EH (cell line): ENCODE measurements at places on chromosomes 2 and 18.

DNA sequence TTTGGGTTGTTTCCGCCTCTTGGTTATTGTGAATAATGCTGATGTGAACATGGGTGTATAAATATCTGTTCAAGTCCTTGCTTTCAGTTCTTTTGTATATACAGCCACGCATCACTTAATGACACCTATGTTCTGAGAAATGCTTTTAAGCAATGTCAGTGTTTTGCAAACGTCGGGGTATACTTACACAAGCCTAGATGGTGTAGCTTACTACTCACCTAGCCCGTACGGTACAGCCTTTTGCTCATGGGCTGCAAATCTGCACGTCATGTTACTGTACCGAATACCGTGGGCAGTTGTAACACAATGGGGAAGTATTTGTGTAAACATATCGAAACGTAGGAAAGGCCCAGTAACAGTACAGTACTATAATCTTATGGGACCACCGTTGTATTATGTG, 12.4 kb downstream of the RALB start:
- no peak for DNase-seq

GRCh38 chr2:232239951-232240681, 138.4 kb upstream of the ALPP start:
- DNase-seq: no peak

GRCh38 chr2:217899231-217900009, 103.4 kb downstream of the TNS1 start:
- peak; percentile 94 for DNase-seq

DNA sequence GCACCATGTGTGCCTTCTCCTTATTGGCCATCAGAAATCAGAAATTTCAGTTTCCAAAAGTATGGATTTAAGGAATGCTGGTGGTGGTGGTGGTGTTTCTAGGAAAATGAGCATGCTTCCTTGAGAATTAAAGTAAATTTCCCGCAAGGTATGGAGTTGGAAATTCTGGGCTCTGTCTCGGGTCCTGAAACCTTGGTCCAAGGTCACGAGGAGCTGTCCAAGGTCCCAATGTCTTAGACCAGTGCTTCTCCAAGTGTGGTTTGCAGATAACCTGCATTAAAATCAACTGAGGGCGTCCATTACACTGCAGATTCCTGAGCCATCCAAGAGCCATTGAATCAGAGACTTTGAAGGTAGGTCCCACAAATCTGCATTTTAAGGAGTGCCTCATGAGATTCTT, 210.9 kb upstream of the PKDCC start:
- peak; percentile 59 for DNase-seq

- peak; percentile 38 for DNase-seq
Observed at GRCh38 chr2:65033178-65033577, 23.0 kb upstream of the CEP68 start.

DNA sequence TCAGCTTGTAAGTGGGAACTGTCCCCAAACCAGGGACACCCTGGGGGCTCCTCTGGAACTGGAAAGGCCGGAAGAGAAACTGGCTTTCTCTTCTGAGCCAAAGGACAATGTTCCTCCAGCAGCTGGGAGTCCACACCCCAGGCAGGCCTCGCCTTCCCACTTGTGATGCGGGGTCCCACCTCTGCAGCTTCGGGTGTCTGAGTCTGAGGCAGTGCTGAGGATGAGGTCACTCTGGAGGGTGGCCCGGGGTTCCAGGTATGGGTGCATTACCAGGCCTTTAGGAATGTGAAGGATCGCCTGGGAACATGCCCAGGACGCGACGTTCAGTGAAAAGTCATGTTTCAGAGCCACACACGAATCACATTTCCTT, 18.2 kb upstream of the BOK start:
- no peak for DNase-seq

GRCh38 chr2:10500601-10501361, 52.7 kb upstream of the ODC1 start:
- DNase-seq: peak; percentile 62

DNA sequence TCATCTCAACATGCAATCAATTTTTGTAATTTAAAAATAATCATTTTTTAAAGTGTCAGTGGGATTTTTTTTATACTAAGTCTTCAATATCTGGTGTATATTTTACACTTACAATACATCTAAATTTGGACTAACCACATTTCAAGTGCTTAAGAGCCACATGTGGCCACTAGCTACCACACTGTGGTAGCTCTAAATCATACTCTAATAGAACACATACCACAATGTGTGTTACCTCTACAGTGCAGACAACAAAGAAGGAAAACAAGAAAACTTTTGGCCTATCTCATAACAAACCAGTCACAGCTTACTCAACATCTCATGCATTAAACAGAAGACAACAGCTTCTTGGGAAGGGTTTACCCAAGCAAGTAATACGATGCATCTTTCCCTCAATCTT, 24.5 kb downstream of the PIAS2 start:
- no peak for DNase-seq

DNA sequence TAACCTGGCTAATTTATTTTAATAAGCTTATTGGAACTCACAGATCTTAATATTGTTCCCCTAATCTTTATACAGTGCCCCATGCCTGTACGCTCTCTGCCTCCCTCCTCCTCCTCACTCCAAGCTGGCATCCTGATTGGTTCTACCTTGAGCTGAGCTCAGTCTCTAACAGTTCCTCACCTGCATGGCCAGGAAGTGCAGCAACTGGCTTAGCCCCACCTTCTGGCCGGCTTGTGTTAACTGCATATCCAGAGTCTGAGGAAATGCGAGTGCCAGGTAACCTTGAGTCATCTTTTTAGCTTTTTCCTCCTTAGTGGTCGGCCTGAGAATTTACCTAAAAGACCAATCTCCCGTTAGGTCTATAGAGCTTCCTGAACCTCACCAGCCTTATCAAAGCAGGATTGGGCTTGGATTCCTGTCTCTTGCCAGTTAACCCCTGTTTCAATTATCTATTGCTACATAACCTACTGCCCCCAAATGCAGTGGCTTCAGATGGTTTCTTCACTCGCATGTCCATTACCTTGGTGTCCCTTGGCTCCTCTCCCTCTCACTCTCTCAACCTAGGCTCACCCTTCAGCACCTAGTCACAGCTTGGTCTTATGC, 89.5 kb upstream of the STK39 start:
- no peak for DNase-seq

- DNase-seq: peak; percentile 68
Observed at GRCh38 chr2:229922449-229923386, at the start of gene FBXO36. TSS of gene FBXO36 (plus strand) at chr2:229922503. CDS start at chr2:229922514, 11 bp downstream.

- DNase-seq: peak; percentile 75
Observed at GRCh38 chr2:101152272-101153076, 1.3 kb upstream of the TBC1D8 start.

DNA sequence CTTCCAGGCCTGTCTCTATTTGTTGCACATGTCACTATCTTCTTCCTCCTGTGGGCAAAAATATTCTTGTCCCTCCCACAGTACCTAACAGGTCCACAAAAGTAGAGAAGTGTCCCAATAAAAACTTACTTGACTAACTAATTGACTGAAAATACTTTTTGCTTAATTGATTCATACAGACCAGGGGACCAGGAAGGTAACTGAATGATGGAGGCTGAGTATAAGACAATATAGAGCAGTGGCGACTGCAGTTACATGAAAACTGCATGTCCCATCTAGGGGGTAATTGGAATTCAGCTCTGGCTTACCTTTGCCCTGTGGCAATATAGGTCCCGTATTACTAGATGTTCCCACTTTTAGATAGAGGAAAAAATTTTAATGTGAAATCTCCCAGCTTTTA, 112.9 kb upstream of the CREB1 start:
- no peak for DNase-seq

DNA sequence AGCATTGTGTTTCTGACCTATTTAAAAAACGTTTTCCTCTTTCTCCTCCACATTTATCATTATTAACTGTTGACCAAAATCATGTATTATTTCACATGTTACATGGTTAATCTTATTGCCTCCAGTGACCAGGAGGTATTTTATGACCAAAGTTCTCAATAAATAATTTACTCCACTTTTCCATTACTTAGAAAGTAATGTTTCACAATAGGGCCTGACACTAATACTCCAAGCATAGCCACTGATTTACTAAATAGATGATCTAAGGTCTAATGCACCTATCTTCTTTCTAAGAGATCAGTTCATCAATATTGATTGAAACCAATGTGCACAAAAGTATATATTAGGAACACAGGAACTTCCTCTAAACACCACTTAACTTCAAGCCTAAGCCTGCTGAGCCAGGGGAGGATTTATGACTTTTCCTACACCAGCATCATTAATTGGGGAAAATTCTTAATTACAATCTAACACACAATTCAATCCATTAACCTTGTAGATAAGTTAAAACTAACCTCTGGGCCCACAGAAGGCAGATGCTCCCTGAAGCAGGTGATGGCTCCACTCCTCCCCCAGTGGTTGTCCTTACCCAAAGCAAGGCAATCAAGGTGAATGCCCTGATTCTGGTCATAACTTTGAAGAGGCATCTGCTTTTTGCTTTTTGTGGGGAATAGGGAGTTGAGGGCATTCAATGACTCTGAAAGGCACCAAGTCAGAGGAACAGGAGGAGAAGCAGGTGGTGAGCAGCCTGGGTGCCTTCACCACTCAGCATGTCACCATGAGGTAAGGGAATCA, 33.9 kb downstream of the RBMS1 start:
- no peak for DNase-seq

DNA sequence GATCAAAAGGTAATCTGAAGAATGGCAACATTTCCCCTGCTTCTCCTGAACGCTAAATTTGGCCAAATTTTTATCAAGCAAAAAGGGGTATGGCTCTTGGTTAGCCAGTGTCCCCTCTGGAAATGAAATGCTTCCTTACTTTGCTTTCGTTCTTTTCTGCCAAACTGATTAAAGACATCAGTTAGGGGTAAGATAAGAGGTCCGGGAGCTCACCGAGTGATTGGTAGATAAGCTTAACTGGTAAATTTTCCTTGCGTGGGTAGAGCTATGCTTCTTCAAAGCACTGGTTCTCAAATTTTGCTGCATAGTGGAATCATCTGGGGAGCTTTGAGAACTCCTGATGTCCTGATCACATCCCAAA, 62.7 kb upstream of the MAPRE2 start:
- no peak for DNase-seq

GRCh38 chr2:71693286-71694270, 240.2 kb downstream of the DYSF start:
- no peak for DNase-seq

GRCh38 chr2:14998546-14998945, 366.0 kb downstream of the LRATD1 start:
- no peak for DNase-seq

- DNase-seq: no peak
Observed at GRCh38 chr2:120678926-120679325, 56.7 kb upstream of the GLI2 start.

DNA sequence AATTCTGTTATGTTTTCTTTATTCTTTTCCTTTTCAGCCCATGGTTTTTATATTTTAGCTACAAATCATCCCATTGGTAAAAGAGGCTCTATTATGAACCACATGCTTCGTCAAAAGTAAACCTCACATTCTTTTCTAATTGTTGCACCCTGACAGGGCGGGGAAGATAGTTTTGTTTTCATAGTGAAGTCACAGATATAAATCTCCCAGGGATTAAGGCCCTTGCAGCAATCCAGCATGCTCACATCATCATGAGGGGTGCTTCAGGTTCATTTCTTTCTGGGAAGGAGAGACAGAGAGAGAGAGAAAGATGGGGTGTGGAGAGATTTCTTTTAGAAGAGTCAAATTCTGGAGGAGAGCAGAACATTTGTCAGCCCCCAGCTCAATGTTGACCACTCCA, 124.5 kb upstream of the CDC42EP3 start:
- peak; percentile 97 for DNase-seq

DNA sequence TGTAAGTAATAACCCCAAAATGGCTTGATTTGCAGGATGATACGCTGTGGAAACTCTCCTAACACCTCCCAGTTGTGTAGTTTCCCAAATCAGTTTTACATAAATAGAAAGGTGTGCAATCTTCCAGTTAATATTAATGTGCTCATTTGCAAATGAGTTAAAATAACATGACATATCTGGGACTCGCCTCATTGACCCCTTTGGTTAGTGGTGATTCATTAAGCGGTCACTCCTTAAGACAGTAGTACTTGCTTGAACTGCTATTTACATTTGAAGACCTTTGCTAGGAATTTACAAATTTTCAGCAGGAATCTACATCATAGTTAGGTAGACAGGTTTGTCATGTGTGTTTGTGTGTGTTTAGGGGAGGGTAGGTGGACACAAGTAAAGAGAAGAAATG, 1367.7 kb upstream of the CELF4 start:
- DNase-seq: no peak

DNA sequence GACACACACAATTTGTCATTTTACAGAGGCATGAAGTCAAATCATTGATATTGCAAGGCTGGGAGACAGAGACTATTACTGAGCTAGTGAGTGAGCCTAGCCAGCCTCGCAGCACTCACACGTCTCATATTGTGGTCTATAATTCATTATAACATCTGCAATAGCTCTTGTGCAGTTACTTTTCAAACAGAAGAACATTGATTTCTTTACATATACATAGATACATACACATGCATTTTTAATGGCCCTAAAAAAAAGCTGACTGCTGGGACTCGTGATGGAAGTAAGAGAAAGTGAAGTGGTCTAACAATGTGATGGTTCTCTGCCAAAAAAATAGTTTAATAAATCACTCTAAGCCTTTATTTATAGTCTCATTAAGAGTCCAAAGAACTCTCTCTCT, 56.8 kb downstream of the KIAA2012 start:
- DNase-seq: no peak

DNA sequence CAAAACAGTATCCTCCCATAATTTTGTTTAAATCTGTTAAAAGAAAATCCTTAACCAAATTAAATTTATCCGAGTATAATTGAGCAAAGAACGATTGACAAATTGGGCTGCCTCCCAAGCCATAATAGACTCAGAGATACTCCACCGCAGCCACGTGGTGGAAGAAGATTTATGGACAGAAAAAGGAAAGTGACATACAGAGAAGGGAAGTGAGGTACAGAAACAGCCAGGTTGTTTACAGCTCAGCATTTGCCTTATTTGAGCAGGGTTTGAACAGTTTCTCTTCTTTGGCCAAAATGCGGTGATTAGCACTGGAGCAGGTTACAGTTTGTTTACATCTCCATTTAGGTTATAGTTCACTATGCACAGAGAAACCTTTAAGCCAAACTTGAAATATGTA, 60.8 kb downstream of the KYNU start:
- no peak for DNase-seq

GRCh38 chr2:223822818-223823217, 14.6 kb downstream of the AP1S3 start:
- DNase-seq: no peak
